ENCODE measurements at places on chromosomes 12 and 14.
A peak's percentile ranks its signal among the peaks of the same experiment; 100 is the strongest.

GRCh38 chr14:99320621-99321235, 48.7 kb upstream of the BCL11B start:
- DNase-seq = no peak

- no peak for DNase-seq
Observed at GRCh38 chr14:103746701-103747100, 31.1 kb downstream of the ZFYVE21 start.

GRCh38 chr12:10358131-10358530, 31.7 kb downstream of the KLRK1 start:
- DNase-seq = no peak

DNA sequence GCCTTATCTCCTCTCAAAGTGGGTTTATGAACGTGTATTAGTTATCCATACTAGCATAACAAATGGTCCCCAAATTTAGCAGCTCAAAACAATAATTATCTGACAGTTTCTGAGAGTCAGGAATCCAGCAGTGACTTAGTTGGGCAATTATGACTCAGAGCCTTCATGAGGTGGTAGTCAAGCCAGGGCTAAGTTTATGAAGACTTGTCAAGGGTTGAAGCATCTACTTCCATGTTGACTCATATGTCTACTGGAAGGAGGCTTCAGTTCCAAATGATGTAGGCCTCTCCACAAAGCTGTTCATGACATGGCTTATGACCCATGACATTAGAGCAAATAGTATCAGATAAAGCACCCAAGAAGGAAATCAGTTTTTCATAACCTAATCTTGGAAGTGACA, 73.2 kb downstream of the IPO8 start:
- DNase-seq = no peak

GRCh38 chr12:121793440-121793837, at the start of gene RHOF:
TSS of gene RHOF (minus strand) at chr12:121793688. CDS start at chr12:121793633, 55 bp downstream.
- no peak for DNase-seq

DNA sequence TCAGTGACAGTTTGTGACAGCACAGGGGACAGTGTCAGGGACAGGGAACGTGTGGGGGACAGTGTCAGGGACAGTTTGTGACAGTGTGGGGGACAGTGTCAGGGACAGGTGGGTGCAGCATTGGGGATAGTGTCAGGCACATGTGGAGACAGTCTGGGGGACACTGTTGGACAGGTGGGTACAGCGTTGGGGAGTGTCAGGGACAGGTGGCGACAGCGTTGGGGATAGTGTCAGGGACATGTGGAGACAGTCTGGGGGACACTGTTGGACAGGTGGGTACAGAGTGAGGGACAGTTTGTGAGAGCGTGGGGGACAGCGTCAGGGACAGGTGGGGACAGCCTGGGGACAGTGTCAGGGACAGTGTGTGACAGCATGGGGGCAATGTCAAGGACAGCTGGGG, 140.0 kb downstream of the TMEM121 start:
- no peak for DNase-seq

- DNase-seq = no peak
Observed at GRCh38 chr12:51847643-51848325, 734 bp downstream of the FIGNL2 start.

DNA sequence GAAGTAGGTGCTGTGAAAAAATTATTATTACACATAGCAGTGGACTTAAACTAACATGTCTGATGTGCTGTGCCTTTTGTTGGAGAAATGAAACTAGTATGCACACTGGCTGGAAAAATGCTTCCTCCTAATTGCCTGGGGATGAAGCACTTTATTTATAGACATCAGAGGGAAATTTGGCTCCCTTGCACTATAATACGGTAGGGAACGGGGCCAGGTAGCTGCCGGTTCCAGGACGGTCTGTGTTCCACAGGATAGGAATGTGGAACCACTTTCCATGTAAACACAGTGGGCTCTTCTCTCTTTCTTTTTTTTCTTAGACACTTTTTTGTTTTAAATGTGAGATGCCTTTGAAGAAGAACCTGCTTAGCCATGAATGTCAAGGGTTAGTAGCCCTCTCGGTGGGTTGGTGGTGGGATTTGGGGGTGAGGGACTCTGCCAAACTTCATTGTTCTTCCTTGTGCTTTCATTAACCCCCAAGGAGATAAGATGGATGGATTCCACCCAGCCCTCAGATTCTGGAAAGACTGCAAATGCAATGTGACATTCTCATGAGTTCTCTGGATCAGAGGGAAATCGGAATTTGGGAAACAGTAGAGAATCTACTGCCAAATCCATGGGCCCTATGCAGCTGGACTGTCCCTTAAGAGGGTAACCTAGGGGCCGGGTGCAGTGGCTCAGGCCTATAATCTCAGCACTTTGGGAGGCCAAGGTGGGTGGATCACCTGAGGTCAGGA, 58.0 kb upstream of the GSC start:
- no peak for DNase-seq

- no peak for DNase-seq
Observed at GRCh38 chr12:42143452-42144157, 1.1 kb downstream of the GXYLT1 start.

- DNase-seq = no peak
Observed at GRCh38 chr12:1948883-1949282, 30.4 kb upstream of the CACNA2D4 start.

DNA sequence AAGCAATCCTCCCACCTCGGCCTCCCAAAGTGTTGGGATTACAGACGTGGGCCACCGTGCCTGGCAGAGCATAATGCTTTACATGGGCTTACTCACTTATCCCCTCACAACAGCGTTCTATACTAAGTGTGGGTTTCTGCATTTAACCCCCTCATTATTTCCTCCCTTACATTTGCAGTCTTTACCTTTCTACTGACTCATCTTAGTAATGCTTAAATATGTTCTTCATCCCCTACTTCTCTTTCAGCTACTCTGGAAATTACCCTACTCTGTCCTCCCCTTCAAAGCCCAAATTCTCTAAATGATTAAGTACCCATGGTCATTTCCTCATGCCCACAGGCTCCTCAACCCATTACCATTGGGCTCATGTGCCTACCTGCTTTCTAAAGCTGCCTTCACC, 40.7 kb downstream of the NKX2-1 start:
- no peak for DNase-seq

DNA sequence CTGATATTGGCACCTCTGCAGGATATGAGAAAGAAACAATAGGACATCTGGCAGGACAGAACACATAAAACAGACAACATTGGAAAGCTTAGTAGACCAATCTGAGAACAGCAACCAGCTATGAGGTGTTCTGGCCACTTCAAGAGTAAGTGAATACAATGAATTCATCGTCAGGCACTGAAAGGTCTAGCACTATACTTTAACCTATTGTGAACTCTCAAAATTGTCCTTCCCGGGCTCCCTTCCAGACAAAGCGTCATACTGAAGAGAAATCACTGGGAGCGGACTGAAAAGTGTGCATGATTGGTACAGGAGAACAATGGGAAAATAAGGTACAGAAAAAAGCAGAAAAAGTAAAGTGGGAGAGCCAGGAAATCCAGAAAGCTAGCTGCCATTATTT, 75.8 kb downstream of the LRP6 start:
- no peak for DNase-seq

- DNase-seq = no peak
Observed at GRCh38 chr14:51610771-51611170, 40.9 kb upstream of the FRMD6 start.

GRCh38 chr14:102927878-102928411, 5.5 kb downstream of the AMN start:
- DNase-seq = no peak

DNA sequence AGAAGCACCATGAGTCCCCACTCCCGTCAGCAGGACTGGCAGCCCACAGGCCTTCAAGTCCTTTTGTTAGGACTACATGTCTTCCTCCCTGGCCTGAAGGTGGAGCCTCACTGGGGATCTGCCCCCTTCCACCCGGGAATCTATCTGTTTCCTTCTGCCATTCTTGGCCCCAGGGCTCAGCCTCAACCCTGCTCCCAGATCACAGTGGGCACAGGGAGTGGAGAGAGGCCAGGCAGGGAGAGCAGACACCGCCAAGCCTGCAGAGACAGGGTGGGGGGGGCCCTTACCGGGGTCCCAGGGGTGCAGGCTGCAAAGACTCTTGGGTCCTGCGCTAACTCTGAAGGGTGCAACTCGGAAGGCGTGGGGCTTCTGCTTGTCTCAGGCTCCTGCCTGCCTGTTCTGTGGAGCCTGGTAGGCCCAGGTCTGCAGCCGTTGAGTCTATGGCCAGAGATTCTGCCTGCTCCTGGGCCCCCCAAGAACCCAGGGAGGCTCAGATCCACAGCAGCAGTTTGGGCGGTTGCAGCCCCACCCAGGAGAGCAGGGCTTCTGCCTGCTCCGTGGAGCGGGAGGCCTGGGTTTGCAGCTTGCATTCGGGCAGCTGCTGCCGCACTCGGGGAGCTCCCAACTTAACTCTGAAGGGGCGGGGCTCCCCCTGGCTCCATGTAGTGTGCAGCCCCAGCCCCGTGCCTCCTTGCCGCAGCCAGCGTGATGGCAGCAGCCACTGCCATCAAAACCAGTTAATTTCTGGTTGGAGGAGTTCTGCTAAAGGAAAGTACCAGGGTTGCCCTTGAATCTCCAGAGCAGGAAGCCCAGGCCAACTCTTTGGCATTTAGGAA, 21.7 kb upstream of the PLBD1 start:
- DNase-seq = no peak

GRCh38 chr12:15712823-15713660, 76.1 kb downstream of the EPS8 start:
- peak; percentile 35 for DNase-seq

DNA sequence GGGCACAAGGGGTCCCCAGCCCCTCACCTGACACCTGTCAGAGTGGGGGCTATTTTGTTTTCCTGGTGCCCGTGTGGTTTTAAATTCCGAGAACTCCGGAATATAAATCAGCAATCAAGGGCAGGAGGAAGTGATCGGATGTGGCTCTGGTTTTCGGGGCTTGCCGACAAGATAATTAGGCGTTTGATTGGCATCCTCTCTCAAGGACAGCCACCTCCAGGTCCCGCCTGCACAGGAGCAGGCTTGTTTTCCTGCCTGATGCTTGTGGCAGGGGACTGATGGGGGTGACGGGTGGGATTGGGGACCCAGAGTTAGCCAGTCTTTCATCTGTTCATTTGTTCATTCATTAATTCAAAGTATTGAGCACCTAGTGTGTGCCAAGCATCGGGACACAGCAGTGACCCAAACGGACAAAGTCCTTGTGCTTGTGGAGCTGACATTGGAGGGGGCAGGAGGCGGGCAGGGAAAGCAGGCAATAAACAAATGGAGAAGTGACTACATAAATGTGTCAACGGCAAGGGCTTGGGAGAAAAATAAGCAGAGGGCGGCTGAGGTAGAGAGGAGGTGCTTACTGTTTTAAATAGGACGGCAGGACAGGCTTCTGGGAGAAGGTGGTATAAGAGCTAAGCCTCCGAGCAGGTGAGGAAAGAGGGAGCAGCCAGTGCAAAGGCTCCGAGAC, 166.5 kb downstream of the PHETA1 start:
- no peak for DNase-seq

GRCh38 chr12:70359458-70360197, 6.5 kb upstream of the KCNMB4 start:
- DNase-seq = no peak

GRCh38 chr12:93722835-93723567, 45.8 kb downstream of the CRADD start:
- DNase-seq = no peak

DNA sequence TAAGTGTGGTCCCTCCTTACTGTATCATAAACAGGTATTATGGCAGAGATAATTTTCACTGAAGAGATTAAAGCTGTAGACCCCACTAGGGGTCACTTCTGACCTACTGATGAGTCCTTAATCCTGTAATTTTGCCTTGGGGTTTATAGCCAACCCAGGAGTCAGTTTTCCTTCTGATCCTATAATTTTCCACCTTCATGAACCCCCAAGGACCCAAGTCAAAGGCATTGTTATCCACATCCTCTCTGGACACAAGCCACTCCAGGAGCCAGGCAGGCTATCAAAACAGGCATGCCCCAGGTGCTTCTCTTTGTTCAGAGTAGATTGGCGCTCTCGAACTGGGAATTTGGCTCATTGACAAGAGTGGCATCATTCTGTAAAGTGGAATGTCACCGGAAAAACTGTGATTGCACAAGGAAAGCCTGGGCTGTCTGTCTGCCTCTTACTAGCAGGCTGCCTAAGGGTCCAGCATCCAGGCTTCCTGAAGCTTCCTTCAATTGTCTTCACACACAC, 1523.2 kb upstream of the FLRT2 start:
- peak; percentile 43 for DNase-seq

DNA sequence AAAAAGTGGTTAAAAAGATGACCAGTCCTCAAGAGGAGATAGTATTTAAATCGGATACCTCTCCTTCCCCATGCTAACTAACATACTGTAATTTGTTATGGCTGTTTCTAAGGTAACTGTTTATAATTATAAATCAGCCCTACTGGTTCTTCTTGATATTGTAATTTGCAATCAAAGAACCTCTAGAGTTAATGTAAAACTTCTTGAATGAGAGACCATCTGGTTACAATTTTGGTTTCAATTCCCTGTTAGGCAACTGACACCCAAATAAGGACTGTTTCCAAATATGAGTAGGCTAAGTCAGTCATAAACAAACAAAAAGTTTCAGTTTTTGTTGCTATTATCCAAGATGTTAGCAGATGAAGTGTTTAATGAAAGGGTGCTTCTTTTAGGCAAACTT, 120.2 kb upstream of the DNM1L start:
- no peak for DNase-seq

DNA sequence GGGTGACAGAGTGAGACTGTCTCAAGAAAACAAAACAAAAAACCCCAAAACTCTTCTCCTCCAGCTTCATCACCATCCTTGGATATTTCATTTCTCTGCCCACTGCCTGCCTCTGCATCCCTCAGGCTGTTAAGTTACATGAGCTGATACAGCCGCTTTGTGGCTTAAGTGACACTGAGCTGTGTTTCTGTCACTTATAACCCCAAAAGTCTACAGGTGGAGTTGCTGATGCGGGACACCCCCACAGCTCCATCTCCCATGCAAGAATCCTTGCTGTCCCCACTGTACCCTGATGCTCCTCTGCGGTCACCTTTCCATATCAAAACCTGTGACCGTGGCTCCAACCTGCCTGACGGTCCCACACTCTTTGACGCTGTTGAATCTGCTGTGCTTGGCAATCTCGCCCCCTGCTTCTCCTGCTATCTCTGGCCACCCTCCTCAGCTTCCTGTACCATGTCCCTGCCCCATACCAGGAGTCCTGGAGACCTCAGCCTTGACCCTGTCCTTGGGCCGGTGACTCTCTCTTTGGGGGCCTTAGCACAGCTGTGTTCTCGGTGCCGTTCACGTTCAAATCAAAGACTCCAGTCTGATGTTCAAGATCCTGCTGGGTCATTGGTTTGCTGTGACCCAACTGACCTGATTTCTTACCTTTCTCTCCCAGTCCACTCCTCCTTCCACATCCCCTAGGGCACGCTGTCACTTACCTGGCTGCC, 20.3 kb downstream of the HVCN1 start:
- DNase-seq = no peak

GRCh38 chr12:96185914-96186313, 8.3 kb upstream of the ELK3 start:
- no peak for DNase-seq

DNA sequence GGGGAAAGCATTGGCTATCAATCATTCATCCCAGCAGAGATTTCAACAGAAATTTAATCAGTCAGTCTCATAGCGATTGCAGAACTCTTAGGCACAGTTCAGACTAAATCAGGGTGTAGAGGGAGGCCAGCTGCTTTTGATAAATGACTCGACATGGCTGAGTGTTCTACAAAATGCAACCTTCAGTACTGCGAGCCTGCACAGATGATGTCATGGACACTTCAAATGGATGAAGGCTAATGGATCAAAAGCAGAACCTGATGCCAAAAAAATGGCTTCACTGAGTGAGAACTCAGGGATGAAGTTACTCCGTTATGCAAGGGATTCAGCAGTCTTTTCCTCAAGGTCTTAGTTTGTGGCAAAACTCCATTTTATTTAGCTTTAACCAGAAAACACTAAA, 167.3 kb downstream of the DACT1 start:
- peak; percentile 79 for DNase-seq

- no peak for DNase-seq
Observed at GRCh38 chr14:67420102-67420739, 8.3 kb upstream of the PLEK2 start.

All from NCI-H187 treated with DMSO at 0.1 percent for 48 hours (cell line).